Stimulated activated CD4-positive, alpha-beta T cell treated with anti-CD3 and anti-CD28 coated beads, Interleukin-1b, Interleukin-23, amount 100 ng/mL, for 1 hour (primary cell): ENCODE measurements at places on chromosomes 5 and 9.

- DNase-seq: no peak
These were observed 4.6 kb downstream of the TEX53 start for GRCh38 chr9:114652776-114653555.

GRCh38 chr5:145027286-145027685, 807.9 kb downstream of the PRELID2 start:
- no peak for DNase-seq

DNA sequence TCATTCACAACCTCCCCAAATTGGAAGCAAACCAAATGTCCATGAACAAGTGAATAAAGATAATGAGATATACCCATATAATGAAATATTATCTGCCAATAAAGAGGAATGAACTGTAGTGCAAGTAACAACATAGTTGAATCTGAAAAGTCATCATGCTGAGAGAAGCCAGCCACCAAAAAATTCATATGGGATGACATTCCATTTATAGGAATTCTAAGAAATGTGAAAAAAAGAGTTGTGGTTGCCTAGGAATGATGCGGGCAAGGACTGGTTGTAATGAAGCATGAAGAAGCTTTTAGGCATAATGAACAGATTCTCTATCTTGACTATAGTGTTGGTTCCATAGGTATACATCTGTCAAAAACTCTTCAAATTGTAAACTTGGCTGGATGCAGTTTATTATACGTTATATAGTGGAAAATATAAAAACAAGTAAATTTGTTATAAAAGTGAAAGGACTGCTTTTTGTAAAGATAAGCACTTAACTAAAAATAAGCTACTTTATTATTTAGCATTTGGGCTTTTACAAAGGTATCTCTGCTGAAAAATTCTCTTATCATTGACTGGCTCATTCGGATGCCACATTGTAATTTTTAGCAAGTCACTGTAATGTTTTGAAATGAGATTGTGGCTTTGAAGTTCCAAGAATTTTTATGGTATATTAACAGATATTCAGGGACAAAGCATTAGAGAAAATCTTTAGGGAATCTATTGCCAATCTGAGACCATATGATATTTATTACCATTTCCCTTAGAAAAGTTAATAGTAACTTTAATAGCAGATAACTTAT, 21.2 kb upstream of the TTC23L start:
- DNase-seq: no peak

- no peak for DNase-seq
These were observed 141.7 kb downstream of the AUH start for GRCh38 chr9:91220021-91220420.

- no peak for DNase-seq
These were observed 14.6 kb downstream of the TRIM14 start for GRCh38 chr9:98104445-98104881.

GRCh38 chr9:91085517-91086291, 276.0 kb downstream of the AUH start:
- DNase-seq: no peak

DNA sequence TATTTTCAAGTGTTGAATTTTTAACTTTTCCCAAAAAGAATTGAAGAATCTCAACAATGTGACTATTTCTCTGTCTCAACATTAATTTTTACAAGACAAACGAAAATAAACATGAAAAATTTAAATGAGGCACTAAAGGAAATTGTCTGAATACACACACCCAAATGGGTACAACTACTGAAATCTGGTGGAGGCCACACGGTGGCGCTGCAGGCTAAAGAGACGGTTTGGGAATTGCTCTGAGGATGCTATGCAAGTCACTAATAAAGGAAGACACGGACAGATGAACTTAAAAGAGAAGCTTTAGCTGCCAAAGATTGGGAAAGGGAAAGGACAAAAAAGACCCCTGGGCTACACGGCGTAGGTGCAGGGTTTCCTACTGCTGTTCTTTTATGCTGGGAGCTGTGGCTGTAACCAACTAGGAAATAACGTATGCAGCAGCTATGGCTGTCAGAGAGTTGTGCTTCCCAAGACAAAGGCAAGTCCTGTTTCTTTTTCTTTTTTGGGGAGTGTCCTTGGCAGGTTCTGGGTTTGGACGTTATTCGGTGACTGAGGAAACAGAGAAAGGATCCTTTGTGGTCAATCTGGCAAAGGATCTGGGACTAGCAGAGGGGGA, at the start of gene PCDHB10:
Gene PCDHB10 (plus strand): TSS at position 244 of the 616 bp plus-strand sequence. CDS start 200 bp downstream, at position 444.
- DNase-seq: no peak
